Stimulated activated CD8-positive, alpha-beta memory T cell treated with anti-CD3 and anti-CD28 coated beads, Interleukin-4, amount 100 ng/mL, for 48 hours (primary cell): ENCODE measurements at places on chromosomes 4 and X.

- no peak for DNase-seq
Measured at GRCh38 chrX:95346856-95347255, 1337.8 kb upstream of the DIAPH2 start.

DNA sequence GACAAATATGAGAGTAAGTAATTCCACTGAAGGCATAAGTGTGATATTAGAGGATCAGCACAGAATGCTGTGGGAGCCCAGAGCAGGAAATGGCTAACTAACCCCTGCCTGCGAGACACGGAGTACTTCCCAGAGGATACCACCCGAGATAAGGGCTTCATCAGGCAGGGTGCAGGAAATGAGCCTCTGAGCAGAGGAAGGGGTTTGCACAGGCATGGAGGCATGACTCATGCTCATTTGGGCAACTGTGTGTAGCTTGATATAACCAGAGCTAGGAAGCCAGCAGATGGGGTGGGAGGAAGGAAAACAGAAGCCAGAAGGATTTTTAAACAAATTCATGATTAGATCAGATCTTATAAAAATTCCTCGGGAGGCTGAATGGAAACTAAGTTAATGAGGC is 70.0 kb upstream of the TSPAN5 start:
- DNase-seq = no peak

- DNase-seq = no peak
Measured at GRCh38 chr4:88138561-88138960, 19.9 kb downstream of the ABCG2 start.

GRCh38 chrX:13369256-13370030 is 49.6 kb upstream of the ATXN3L start:
- DNase-seq = no peak

- DNase-seq = no peak
Measured at GRCh38 chrX:4239650-4240540, 526.4 kb upstream of the PRKX start.

DNA sequence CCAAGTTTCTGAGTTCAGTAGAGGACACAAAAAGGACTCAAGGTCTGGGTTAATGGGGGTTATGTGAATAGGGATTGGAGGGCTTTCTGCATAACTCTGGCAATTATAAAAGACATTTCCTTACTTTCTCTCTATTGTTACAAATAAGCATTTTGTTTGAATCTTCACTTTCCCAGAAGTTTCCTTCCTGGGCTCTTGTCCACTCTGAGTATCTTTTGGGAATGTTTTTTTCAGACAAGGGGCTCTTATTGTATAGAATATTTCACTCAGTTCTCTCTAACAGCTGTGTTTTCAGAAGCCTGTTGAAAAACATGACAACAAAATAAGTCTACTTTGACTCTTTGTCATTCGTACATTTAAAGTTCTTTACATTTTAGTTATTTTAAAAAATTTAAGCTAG is 57.6 kb upstream of the MAP9 start:
- no peak for DNase-seq

DNA sequence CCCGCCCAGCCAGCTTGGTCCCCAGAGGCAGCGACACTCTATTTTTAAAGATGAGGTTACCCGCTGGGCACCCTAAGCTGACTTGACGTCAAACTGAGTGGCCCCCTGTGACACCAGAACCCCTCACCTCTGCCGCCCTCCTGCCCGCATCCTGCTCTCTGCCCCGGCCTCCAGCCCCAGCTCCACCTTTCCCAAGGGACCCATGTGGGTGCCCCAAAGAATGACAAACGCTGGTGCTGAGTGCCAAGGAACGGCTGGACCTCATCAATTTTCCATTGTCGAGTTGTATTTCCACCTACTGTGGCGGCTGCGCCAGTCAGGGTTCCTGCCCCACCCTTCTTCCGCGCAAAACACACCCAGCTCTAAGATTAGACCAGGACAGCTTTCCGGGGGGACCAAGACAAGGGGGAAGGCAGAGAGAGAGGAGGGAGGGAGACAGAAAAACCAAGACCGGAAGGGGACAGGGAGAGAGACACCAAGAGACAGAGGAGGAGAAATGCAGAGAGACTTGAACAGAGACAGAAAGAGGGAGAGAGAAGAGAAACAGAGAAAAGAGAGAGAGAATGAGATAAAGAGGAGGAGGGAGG is 2.0 kb downstream of the PRKX start:
- peak; percentile 28 for DNase-seq

DNA sequence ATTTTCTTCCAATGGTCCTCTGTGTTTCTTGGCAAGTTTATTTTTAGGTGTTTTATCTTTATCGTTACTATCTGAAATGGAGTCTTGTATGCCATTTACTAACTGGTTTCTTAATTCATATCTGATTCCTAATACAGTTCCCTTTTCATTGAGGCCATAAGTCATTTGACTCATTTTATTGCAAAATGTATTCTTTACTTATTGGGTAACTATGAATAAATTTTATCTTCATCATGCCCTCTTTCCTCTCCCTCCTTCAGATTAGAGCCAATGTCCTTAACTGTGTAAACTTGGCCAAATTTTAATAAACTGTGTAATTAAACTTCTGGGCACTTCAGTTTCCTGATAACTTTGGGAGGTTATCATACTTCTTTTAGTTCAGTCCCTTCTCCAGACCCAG is 19.3 kb upstream of the MSMO1 start:
- no peak for DNase-seq
